ENCODE measurements at places on chromosomes 5 and 9. TPM values are rescaled to one million over a fixed set of nuclear protein-coding genes. Genes with fewer than 3 reads are reported as not detected.

DNA sequence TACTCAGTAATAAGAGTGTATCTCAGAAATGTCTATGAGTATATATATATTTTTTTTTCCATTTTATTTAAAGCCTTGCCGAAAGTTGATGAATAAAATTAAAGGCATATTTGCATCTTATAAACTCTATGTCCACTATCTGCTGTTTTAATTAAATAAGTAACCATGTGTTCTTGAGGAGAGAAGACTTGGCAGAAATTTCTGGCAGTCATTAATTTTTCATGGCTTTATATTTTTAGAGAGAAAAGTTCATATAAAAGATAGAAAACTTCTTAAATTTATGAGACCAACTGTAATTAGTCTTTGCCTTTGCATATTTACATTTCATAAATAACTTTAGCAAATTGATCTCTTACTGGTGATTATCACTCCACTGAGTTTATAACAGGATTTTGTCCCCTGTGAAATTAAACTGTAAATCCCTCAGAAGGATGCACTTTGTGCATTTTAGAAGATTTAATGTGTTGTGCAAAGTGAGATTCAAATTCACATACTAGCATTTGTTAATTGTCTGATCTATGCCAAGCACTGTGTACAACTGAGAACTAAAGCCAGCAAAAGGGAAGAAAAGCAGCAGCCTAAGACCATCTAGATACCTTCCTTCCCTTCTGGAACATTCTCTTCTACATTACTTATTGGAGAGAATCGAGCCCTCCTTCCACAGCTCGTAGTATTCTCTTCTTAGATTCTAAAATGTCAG, 108.7 kb downstream of the SNCAIP start:
- no peak overlapping the region for H3K27ac ChIP-seq
- H3K4me1 ChIP-seq = peaks cover 43% of the 10 kb centered on the region
- no peaks in the 10 kb centered on the region for H3K27me3 ChIP-seq
- no peak for DNase-seq
- peaks cover 12% of the 10 kb centered on the region for H3K36me3 ChIP-seq

The C1QTNF2 gene
- total RNA-seq = 0.31 TPM

- H3K4me3 ChIP-seq = no peak overlapping the region
- H3K27ac ChIP-seq = no peak overlapping the region
- H3K4me1 ChIP-seq = peaks cover 32% of the 10 kb centered on the region
- peaks cover 13% of the 10 kb centered on the region for H3K27me3 ChIP-seq
- no peaks in the 10 kb centered on the region for H3K36me3 ChIP-seq
Observed at GRCh38 chr5:168104811-168105481, 186.5 kb upstream of the WWC1 start.

The C5orf46 gene
- not detected for total RNA-seq

DNA sequence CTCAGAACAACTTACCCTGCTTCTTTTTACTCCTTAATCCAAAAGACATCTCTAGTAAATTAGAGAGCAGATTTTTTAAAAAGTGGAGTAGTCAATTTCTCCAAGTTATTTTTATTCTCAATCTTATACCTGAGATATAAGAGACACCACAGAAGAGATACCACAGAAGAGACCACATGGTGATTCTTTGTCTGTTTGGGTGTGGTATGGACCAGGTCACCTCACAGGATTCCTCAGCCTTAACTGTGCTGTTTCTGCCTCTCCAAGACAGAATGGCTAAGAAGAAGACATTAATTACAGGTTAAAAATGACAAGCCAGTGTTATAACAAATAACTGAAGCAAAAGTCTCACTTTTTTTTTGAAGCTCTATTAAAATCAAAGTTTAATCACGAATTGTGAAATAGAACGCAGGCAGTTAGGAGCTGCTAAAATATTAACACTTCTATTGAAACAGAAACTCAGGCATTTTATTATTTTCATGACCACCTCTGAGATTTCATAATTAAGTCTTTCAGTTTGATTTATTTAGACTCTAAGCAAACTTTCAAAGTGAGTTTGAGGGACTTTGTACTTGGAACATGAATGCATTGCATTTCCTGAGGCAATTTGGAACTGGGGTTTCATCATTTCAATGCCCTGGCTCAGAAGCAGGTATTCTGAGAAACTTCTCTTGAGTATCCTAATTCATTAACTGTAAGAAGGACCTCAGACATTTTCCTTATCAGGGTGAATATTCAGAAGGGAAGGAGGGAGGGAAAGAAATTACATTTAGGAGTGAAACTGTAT, 280.7 kb downstream of the KCTD16 start:
- DNase-seq = no peak
- H3K27ac ChIP-seq = no peak overlapping the region
- no peak overlapping the region for H3K4me3 ChIP-seq
- H3K4me1 ChIP-seq = peaks cover 2% of the 10 kb centered on the region
- H3K27me3 ChIP-seq = peaks cover 4% of the 10 kb centered on the region

The ZDHHC11B gene
- total RNA-seq = 2.2 TPM

- H3K4me3 ChIP-seq = no peak overlapping the region
- DNase-seq = no peak
- H3K27me3 ChIP-seq = peaks cover 30% of the 10 kb centered on the region
Observed at GRCh38 chr5:66807743-66808142, 211.6 kb downstream of the MAST4 start.

DNA sequence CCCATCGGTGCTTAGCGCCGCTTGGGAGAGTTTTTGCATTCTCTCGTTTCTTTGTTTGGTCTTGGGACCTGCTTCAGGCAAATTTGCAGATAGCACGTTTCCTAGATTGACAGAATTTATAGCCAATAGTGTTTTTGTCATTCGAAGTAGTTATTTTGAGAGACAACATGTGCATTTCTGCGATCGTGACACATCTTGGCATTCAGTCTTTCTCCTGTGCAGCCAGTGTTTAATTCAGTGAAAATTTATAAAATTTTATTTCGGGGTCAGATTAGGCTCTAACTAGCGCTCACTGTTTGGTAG, 830 bp downstream of the PRRC1 start:
- H3K36me3 ChIP-seq = peaks cover 33% of the 10 kb centered on the region
- DNase-seq = no peak
- peak overlapping the region; percentile 88 for H3K27ac ChIP-seq

GRCh38 chr5:10620346-10620745, 56.5 kb downstream of the ANKRD33B start:
- H3K4me3 ChIP-seq = no peak overlapping the region
- H3K27me3 ChIP-seq = no peaks in the 10 kb centered on the region
- H3K4me1 ChIP-seq = peaks cover 4% of the 10 kb centered on the region
